ENCODE measurements at places on chromosomes 1 and 21.

DNA sequence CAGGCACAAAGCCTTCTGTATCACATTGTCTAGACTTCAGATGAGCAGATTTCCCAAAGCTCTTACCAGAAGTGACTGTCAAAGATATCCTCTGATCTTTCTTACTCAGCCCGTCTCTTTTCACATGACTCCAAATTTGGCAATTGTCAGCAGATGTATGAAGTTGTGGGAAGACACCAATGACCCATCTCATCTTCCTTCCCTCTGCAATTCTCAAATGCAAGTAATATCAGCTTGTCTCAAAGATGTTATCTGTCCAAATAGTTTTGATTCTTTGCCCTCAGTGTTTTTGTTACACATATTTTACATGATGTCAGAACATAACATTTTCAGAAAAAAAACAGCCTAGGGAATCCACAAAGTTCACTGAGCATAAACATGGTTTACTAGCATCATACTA is 45.1 kb upstream of the RGS2 start:
- no peak for DNase-seq

GRCh38 chr21:32962268-32962667 is 63.5 kb upstream of the OLIG2 start:
- DNase-seq, result no peak

DNA sequence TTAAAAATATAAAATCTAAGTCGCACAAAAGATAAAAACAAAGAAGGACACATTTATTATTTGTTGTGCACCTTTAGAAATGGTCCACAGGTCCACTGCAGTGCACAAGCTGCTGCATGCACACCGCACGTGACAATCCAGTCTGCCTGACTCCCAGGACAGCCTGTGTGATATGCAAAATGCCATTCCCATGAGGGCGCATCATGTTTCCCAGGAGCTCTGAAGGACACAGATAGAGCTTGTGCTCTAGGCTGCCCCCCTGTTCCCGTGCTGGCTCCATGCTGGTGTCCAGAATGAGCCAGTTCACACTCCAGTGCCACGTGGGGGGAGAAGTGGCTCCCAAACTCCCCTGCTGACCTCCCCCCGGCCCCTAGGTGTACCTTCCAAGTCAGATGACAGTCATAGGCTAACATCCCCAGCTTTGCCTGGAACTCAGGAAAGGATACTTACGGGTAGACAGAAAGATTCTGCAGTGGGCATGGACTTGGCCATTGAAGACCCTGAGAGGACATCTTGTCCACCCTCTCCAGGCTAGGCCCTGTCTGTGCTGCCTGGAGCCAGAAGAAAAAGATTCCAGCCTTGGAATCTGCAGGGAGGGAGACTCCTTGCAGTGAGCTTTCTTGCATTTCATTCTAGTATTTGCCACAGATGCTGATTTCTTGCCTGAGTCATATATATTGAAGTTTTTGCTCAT is 26.3 kb downstream of the RAB7B start:
- peak; percentile 23 for DNase-seq

GRCh38 chr1:244672946-244673682 is 20.2 kb downstream of the DESI2 start:
- DNase-seq, result no peak

DNA sequence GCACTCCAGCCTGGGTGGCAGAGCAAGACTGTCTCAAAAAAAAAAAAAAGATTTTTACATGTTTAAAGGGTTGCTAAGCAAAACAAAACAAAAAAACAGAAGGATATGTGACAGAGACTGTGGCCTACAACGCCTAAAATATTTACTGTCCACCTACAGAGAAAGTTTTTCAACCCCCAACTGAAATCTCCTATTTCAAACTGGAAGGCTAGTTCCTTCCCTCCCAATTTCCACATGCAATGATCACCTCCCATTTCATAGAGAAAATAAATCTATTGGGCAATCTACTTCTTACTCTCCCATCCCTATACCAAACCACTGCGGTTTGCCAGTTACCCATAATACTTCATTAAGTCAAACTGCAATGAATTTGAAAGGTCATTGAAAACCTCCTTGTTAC is 74.2 kb downstream of the ST3GAL3 start:
- DNase-seq, result no peak

GRCh38 chr1:78540048-78540447 is 49.3 kb downstream of the PTGFR start:
- DNase-seq, result no peak
